ENCODE measurements at places on chromosomes 5 and 9. TPM values are rescaled to one million over a fixed set of nuclear protein-coding genes. Genes with fewer than 3 reads are reported as not detected.

Gene PTGR1
- polyA plus RNA-seq, result 242 TPM

Gene GABRA6
- polyA plus RNA-seq, result not detected

Gene EGFLAM
- polyA plus RNA-seq, result 11.3 TPM

Gene TAS2R1
- not detected for polyA plus RNA-seq

Gene ROR2
- polyA plus RNA-seq, result 21.4 TPM

Measured in left renal cortex interstitium (tissue), 4 donors.